ENCODE measurements at places on chromosomes 1 and 21.

GRCh38 chr1:36387141-36387949 lies 1.6 kb upstream of the STK40 start:
- DNase-seq = peak; percentile 88

DNA sequence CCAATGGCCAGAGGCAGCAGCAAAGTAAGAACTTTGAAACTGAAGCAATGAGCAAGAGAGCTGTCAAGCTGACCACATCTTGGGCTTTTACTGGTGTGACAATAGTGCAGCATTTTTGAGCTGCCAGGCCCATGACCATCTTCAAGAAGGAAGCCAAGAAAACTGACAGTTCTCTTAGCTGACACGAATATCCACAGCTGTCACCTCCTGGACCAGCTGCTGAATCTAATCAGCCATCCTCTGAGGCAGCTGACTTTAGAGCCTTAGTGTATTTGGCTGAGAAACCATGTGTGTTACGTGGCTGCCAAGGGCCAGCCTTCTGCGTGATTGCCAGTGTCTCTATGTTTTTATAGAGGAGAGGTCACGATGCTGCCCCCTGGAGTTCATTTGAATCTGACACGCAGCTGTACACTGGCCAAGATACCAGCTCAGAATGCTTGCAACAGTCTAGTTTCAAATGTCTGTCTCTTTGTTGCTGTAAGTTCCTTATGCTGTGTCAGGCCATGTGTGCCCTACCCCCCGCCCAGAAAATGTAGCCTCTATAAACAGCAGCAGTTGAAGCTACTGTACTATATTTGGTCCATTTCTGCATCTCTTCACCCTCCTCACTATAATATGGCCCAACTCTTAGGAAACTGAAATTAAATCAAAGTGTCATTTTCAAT lies 39.7 kb downstream of the PALMD start:
- DNase-seq = peak; percentile 88

DNA sequence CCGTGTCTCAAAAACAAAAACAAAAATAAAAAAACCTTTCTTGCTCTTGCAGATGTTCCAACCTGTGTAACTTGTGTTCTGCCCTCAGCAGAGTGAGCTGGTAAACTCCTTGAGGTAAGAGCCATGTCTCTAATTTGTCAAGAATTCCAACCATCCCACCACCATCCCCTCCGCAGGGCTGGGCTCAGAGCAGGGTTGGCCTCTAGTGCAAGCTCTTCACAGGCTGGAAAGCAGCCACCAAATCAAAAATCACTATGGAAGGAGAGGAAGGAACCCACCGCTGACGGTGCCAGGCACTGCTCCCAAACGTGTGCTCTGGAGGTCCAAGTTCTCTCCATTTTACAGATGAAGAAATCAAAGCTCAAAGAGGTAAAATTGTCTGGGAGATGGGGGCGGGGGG lies 9.4 kb downstream of the PLEKHA6 start:
- peak; percentile 28 for DNase-seq

DNA sequence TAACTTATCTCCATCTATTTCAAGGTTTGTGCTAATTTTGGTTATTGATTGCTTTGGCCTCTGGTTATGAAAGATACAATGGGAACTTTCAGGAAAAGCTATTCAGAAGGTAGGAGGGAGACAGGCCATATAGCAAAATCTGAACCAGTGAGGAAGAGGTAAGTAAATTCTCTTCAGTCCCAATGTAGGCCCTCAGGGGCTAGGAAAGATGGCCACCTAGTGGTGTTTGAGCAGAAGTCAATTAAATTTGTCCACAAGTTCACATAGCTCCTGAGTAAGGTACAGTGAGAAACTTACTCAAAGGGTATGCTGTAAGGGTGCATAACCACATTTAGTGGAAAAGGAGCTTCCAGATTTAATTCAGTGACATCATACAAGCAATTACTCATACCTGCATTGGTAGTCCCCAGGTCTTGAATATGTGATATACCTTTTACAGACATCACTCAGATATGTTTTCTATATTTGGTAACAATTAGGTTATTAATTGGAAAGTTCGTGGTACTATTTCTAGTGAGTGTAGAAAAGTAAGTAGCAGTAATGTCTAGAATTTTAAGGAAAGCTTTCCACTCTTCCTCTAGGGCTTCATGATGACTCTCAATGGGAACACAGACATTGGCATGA lies 21.4 kb upstream of the FMO1 start:
- DNase-seq = peak; percentile 87

DNA sequence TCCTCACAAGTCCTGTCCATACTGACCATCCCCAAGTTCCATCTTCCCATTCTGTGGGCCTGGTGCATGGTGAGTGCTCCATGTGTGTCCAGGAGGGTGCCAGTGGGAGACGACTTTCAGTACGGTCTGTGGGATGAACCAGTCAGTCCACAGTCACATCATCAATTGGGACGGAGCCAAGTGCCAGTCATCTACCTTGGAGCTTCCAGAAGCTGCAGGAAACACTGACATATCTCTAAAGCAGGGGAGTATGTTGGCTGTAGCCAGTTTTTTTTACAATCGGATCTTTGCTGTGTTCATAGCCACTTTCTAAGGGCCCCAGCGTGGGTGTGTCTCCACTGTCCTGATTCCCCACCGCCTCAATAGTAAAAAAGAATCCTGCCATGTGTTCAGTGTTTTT lies 13.6 kb upstream of the TRIM17 start:
- DNase-seq = no peak

GRCh38 chr1:168979276-168979675 lies 127.2 kb upstream of the ATP1B1 start:
- no peak for DNase-seq

DNA sequence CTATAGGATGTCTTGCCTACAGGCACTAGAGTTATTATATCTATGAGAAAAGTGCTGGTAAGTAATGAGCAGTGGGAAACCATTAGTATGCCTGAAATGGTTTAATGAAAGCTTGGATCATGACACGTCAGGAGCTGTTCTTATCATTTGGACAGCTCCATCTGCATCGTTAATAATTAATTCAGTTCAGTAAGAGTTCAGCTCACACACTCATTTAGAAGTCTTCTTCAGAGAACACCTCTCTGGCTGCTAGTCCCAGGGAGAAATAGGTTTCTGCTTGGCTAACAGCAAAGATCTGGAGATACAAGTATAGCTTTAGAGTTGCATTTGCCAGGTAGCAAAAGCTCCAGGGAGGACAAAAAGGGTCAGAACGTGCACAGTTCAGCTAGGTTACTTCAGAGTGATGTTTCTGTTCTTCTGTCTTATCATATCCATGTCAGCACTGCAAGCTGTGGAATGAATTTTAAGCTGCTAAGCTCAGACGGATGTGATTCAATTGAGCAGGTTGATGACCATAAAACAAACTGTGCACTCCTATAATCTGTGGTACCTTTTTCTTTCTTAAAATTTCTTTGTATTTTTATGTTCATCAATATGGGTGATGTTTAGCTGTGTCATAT lies 173.6 kb downstream of the ADGRL2 start:
- no peak for DNase-seq

Data from astrocyte of the hippocampus (primary cell).